ENCODE measurements at places on chromosomes 5 and 9.

DNA sequence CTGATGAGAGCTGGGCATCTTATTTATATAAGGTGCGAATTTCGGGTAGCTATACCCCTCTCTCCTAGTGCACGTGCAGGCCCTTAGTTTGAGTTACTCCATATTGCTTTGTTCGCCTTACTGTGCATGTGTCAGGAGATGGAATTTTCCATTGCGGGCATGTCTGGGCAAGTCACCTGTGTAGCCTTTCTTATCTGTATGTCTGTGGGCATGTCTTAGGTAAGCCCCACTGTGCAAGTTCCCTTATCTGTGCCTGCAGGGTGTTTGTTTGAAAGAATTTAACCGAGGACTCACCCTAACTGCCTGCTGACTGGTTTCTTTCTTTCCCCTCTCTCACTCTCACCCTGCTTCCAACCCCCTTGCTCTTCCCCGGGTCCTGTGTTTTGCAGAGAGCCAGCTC lies 140.7 kb upstream of the RANBP3L start:
- DNase-seq = no peak

DNA sequence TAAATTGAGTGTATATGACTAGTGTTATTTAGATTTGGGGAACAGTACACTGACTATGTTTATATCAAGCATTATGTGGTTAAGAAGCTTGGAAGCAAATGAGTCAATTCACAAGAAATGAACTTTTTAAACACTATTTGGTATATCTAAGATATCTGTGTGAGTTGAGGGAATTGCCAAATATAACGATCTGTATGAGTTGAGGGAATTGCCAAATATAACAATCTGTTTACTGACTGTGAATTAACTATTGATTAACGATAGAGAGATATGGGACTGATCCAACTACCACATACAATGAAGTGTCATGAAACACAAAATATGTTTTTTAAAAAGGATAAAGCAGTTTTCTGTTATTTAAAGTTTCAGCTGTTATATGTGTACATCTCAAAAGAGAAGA lies 301.4 kb downstream of the TENT4A start:
- no peak for DNase-seq

DNA sequence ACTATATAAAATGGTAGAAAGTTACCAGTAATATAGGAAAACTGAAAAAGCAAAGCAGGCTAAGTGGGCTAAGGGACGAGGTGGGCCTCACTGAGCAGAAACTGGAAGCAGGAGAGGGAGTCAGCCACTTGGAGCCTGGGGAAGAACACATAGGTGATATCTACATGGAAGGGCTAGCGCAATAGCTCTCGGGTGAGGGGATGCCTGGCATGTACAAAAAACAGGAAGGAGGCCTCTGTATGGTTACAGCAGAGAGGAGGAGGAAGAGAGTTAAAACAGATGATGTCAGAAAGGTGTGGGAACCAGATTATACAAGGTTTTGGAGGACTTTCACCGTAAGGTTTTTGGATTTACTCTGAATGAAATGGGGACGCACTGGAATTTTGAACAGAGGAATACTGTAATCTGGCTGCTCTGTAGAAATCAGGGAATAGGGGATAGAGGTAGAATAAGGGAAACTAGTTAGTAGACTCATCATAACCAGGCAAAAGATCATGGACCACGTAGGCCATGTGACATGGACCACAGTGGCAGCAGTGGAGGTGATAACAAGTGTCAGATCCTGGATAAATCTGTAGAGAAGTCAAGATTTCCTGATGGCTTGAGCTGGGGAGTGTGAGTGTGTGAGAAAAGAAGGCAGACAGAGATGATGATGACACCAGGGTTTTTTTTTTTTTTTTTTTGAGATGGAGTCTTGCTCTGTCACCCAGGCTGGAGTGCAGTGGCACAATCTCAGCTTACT lies 52.5 kb downstream of the FNBP1 start:
- DNase-seq = no peak

DNA sequence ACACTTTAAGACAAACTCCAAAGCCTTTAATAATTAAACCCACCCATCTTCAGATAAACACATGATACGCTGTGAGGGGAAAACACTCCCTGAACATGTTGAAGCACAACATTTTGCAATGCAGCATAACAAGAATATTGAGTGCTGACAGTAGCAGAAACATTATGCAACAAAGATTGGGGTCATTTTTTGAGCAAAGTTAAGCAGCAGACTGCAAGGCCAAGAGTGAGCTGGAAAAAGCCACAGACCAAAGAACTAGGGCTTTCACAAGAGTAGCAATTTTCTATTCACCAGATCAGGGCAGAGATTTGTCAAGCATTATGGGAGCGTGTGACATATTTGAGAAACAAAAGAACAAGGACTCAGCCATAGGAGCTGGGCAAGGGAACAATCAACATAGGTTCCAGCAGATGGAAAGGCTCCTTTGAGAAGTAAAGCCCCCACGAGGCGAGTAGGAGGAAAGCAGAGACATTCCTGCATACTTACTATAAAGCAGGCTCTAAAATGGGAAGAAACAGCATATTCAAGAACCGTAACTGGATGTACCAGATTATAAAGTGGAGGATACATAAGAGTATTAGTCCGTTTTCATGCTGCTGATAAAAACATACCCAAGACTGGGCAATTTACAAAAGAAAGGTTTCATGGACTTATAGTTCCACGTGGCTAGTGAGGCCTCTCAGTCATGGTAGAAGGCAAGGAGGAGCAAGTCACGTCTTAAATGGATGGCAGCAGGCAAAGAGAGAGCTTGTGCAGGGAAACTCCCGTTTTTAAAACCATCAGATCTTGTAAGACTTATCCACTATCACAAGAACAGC lies 4.8 kb upstream of the TTC23L start:
- no peak for DNase-seq

DNA sequence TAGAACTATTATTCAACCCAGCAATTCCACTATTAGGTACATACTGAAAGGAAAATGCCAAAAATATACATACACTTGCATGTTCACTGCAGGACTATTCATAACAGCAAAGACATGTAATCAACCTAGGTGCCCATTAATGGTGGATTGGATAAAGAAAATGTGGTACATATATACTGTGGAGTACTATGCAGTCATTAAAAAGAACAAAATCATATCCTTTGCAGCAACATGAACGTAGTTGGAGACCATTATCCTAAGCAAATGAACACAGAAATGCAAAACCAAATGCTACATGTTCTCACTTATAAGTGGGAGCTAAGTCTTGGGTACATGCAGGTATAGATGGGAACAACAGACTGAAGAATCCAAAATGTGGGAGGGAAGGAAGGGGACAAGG lies 67.7 kb downstream of the ELOVL7 start:
- no peak for DNase-seq

- DNase-seq = no peak
Observed at GRCh38 chr5:96297867-96298266, 135.2 kb downstream of the PCSK1 start.

DNA sequence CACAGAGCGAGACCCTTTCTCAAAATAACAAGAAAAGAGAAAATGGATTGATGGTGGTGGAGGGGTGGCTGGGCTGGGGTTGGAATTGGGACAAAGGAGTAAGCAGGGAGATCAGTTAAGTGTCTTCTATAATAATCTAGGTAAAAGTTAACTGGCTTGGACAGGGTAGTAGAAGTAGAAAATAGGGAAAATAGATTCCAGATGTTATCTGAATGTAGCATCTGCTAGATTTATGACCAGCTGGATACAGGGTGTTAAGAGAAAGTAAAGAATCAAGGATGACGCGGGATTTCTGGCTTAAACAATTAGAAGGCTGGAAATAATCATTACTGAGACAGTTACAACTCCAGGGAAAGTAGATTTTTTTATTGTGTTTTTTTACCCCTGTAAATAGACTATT lies 13.0 kb downstream of the PPP6C start:
- no peak for DNase-seq

- no peak for DNase-seq
Observed at GRCh38 chr9:10649076-10649475, 36.3 kb upstream of the PTPRD start.

GRCh38 chr9:76883341-76883855 lies 22.5 kb downstream of the PRUNE2 start:
- no peak for DNase-seq

GRCh38 chr9:86585422-86586143 lies 231.4 kb upstream of the TUT7 start:
- DNase-seq = no peak

DNA sequence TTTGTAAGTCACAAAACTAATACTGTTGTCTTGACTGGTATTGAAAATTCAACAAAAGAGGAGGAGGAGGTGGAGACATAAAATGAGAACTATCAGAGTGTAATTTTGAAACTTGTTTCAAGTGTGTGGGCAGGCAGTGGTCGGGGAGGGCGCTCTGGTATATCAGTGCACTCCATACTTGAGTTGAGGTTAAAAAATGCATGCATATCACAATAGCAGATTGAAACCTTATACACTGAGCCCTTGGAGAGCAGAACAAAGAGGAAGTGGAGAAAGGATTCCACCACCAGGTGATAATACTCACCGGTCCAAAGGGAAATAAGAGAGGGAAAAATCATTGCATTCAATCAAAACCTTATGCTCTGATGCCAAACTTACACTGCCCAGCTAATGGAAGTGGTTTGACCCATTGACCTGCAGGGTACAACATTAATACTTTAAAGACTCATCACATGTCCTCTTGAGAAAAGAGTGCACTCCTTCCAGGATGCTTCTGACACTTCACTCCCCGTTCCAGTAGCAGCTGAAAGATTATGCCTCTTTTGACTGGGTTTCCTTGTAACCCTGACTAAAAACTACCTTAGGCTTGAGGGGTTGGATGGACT lies 79.5 kb upstream of the FAM169A start:
- DNase-seq = no peak

DNA sequence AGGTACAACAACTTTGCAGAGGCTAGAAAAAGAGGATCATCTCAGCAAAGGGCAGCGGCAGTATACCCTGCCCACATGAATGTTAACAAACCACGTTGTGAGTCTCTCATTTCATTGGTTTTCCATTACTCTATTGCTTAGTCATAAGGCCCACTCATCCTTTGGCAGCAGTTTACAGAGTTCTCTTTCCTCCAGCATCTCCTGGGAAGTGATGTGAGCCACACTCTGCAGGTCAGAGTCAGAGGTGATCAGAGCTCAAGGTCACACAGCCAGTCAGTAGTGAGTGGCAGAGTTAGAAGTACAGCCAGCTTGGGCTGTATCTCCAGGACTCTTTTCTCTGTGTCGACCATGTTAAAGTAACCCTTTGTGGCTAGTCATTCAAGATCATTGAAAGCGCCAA lies 599.6 kb upstream of the GRAMD2B start:
- no peak for DNase-seq

DNA sequence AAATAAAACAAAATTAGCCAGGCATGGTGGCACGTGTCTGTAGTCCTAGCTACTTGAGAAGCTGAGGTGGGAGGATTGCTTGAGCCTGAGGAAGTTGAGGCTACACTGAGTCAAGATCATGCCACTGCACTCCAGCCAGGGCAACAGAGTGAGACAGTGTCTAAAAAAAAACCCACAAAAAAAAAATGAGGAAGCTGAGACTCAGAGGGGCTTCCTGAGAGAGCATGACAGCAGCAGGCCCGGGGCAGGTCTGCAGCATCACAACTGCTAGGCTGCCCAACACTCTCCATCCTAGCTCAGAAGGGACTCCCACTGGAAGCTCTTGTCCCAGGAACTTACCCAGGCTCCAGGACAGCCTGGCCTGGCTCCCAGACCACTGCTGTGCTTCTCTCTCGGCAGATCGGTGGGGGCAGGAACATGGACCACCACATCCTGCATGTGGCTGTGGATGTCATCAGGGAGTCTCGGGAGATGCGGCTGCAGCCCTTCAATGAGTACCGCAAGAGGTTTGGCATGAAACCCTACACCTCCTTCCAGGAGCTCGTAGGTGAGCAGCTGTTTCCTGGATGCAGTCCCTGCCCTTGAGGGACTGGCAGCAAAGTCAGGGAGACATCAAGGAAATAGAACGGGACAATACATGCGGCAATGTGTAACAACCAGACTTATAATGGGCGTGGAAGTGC lies 19.1 kb downstream of the PTGS1 start:
- no peak for DNase-seq

DNA sequence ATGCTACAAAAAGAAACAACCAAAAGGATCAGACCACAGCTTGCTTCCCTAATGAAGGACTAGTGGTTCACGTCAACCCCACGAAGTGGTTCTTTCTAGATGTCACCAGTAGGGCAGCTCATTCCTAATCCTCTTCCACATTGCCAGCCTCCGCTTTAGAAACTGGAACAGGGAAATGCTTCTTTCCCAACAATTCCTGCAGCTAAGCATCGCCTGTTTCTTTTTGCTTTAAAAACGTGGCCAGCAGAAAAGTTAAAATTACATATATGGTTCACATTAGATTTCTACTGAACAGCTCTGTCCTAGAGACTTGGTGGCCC lies 100.2 kb downstream of the MTX3 start:
- DNase-seq = no peak

DNA sequence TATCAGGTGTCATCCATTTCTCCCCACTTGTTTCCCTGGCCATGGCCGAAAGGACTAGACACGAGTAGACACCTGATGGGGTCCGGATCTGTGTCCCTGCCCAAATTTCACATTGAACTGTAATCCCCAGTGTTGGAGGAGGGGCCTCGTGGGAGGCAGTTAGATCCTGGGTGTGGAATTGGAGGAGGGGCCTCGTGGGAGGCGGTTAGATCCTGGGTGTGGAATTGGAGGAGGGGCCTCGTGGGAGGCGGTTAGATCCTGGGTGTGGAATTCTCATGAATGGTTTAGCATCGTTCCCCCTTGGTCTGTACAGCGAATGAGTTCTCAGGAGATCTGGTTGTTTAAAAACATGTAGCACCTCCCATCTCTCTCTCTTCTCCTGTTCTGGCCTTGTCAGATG lies 165.8 kb downstream of the NR3C1 start:
- no peak for DNase-seq

GRCh38 chr5:137619191-137619870 lies 116.6 kb downstream of the KLHL3 start:
- DNase-seq = peak; percentile 24

DNA sequence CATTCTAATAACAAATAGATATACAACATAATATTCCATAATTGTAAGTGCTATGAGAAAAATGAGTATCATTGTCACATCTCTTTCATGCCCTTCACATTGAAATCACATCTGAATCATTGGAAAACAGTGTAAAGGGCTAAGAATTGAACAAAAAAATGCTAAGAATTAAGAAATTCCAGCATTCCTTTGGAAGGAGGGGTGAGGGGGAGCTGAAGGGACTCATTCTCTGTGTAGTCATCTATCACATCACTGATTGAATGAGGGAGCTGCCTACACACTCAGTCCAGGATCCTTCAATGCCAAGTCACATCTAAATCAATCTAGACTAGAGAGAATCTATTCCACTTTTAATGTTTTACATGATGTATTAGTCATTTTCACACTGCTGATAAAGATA lies 286.6 kb downstream of the DTWD2 start:
- no peak for DNase-seq

DNA sequence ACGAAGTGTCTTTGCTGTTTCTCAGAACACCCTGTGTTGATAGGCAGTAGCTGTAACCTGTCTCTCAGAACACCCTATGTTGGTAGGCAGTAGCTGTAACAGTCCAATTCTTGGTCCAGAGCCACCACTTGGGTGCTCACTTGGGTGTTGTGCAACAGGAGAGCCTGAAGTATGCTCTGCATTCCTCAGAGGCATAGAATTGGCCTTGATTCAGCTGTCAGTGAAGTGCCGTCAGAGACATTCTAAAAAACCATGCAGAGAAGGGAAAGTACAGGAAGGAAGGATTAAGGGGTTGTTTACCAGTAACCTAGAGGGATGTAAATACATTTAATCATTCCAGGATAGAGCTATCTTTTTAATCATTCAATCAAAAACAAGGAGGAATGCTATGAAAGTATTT lies 231.2 kb downstream of the ARRDC3 start:
- peak; percentile 54 for DNase-seq

Data from RCC 7860 (cell line).